Inflammatory macrophage treated with lipopolysaccharide for 4 hours (primary cell): ENCODE measurements at places on chromosomes 1 and 21.

DNA sequence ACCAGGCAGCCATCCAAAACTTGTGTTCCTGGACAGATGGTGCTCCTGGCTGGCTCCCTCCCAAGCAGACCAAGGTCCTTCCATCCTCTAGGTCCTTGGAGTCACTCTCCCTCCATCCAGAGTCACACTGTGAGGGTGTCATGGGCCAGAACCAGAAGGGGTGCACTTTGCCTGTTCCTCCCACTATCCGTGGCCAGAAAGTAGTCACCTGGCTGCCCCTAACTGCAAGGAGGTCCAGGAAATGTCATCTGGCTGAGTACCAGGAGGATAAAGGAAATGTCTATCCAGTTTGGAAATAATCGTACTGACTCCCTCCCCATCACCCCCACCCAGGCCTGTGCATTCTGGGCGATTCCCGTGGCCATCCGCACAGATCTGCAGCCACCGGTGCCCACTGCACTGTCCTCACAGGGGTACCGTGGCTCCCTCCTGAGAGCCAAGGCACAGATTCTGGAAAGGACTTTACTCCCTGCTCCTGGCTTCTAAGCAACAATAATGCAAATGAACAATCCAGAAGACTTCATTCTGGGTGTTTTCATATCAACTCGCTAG is 253.2 kb downstream of the NPHP4 start:
- DNase-seq: no peak

GRCh38 chr1:82059959-82060358 is 259.2 kb downstream of the ADGRL2 start:
- no peak for DNase-seq

DNA sequence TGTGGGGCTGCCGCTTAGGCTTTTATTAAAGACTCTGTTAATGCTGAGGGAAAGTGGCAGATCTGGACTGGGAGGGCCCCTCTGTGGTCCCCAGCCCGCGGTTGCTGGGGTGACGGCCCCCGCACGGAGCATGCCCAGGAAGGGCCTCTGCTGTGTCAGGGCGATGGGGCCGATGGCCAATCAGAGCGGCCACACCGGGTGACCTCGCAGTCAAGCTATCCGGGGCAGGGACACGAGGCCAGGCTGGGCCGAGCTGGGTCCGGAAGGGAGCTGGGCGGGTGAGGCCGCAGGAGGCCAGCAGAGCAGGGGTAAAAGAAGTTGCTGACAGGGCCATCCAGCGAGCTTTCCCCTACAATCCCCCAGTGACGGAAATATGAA is 145.1 kb downstream of the CASZ1 start:
- no peak for DNase-seq

- no peak for DNase-seq
Observed at GRCh38 chr21:45319461-45320211, 31.9 kb upstream of the POFUT2 start.

- DNase-seq: no peak
Observed at GRCh38 chr1:6918186-6918924, 133.1 kb downstream of the CAMTA1 start.

DNA sequence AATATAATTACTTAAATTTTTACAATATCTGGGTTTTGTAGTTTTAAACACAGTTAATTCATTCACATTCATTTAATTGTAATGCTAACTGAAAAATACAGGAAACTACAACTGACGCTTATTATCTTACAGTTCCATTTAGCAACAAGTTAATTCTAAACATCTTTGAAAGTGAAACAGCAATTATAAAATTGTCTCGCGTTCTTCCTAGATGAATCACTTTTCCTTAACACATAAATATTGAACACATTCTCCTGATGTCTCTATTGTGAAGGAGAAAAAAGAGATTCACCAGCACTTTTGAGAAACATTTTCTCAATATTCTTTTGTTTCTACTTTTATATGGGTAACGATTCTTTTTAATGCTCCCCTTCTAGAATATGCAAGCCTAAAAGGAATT is 6.4 kb downstream of the PTGFR start:
- DNase-seq: no peak

GRCh38 chr1:244199902-244200301 is 148.8 kb downstream of the ZBTB18 start:
- no peak for DNase-seq

DNA sequence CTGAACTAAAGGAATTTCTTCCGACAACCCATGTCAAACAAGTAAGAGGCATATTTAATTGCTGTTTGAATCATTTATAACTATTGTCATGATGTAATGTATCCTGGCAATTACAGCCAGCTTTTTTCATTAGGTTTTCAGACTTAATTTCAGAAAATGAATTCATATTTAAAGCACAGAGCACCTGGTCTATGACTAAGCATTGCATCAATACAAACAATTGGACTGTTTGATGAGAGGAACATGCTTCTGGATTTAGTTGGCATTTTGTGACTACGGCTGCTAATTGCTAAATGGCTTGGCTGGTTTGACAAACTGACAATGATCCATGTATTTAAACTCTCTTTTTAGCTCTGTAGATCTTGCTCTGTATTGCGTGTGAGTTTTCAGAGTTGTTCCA is 853.4 kb downstream of the NCAM2 start:
- no peak for DNase-seq

DNA sequence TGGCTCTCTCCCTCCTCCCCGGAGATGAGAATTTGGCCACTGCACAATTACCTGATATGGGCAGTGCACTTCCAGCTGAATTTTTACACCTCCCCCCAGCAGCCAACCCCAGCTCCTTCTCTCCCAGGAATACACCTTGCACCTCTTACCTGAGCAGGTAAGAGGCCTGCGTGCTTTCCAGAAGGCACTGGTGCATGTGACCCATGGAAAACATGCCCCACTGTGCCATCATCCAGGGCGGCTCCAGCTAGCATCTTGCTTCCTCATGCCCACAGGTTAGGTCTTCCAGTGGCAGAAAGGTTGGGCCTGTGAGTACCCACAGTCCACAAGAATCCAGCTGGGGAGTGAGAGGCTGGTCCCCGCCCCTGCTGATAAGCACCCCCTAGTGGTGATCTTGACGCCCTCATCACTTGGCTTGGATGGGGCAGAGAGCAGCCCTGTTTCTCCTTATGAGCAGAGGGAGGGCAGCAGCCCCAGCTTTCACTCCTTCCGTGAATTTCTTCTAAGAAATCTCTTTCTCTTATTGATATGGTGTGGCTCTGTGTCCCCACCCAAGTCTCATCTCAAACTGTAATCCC is 57.8 kb downstream of the EDARADD start:
- peak; percentile 47 for DNase-seq

DNA sequence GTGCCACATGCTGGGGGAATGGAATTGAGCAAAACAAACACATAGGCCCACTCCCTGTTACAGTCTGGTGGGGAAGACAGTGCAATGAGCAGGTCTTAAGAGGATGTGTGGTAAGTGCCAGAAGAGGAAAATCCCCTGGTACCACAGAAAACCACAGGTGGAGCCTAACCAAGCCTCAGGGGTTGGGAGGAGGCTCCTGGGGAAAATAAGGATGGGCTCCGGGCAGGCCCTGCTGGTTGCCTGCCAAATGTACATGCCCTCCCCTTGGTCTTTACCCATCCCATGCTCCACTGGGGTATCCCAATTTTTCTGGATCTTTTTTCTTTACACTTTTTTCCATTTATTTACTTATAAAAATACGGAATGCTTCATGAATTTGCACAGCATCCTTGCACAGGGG is 40.4 kb downstream of the ATP1A1 start:
- no peak for DNase-seq

DNA sequence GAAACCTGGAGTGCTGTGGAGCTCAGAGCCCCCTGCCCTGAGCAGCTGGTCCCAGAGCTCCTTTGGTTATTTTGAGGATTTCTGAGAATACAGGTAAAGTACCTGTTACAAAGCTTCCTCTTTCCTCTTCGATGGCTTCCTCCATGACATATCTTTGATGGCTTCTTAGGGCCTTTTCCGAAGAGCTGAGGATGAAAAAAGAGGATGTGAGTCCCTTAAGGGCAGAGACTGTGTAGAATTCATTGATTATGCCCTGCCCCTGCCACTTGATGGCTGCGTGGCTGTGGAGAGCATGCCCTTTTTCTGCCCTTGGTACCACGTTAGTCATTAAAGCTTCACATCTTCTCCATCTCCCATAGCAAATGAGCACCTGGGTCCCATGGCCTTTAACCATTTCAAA is 14.2 kb downstream of the TEX35 start:
- no peak for DNase-seq

DNA sequence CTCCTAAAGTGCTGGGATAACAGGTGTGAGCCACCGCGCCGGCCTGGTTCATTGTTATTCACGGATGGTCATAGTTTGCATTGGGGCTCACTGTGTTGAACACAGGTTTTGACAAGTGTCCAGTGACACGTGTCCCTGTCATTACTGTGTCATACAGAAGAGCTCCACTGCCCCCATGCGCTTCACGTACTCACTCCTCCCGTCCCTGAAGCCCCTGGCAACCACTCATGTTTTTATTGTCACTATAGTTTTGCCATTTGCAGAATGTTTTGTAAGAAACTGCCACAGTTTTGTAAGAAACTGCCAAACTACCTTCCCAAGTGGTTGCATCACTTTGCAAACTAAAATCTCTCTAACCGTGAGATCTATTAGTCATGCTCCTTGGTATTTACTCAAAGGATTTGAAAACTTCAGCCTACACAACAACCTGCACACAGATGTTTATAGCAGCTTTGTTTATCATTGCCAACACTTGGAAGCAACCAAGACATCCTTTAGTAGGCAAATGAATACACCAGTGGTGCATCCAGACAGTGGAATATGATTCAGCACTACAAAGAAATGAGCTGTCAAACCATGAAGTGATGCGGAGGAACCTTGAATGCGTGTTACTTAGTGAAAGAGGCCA is 163.2 kb upstream of the COL6A1 start:
- DNase-seq: peak; percentile 3

GRCh38 chr1:108817016-108817415 is 39.9 kb downstream of the AKNAD1 start:
- no peak for DNase-seq

- DNase-seq: peak; percentile 25
Observed at GRCh38 chr1:238681021-238681420, 705.3 kb upstream of the CHRM3 start.

DNA sequence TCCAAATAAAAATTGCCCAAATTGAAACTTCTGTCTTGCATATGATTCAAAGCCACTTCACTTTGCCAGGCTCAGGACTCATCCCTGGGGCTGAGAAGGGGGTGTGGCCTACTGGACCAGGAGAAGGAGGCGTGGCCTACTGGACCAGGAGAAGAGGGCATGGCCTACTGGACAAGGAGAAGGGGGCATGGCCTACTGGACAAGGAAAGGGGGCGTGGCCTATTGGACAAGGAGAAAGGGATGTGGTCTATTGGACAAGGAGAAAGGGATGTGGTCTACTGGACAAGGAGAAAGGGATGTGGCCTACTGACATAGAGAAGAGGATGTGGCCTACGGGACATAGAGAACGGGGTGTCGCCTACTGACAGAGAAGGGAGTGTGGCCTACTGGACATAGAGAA is 405.3 kb downstream of the RRAGC start:
- DNase-seq: no peak

DNA sequence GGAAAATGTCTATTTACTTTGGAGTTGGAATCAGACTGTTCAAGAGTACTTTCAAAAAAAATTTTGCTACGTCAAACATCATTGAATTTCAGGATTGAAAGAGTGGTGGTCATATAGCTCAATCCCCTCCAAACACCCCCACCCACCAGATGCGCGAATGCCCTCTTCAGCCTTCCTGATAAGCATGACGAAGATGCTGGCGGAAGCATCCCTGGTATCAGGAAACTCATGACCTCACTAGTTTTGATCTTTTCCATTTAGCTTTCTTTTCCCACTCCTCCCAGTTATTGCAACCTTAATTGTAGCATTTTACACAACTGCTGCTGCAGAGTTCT is 104.4 kb downstream of the LEPR start:
- DNase-seq: no peak

GRCh38 chr1:204882479-204882878 is 11.8 kb downstream of the NFASC start:
- no peak for DNase-seq

- no peak for DNase-seq
Observed at GRCh38 chr1:23646541-23646940, 45.1 kb upstream of the RPL11 start.

- peak; percentile 64 for DNase-seq
Observed at GRCh38 chr1:110083061-110083865, 12.8 kb upstream of the ALX3 start.

DNA sequence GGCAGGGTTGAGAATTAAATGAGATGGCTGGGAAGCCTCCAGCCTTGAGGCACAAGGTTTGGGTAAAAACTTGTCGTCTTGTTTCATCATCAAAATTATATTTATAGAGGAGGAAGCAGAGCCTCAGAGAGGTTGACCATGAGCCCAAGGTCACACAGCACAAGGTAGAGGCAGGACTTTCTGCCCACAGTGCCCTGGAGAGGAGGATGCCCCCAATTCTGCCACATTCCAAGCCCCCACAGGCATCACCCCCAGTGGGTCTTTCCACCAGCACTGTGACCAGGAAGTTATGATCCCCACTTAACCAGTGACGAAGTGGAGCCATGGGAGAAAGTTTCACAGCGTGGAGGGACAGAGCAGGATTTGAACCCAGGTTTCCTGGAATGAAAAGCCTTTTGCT is 400.0 kb downstream of the MATN1 start:
- DNase-seq: no peak

GRCh38 chr21:33315946-33316710 is 8.6 kb upstream of the IFNAR1 start:
- peak; percentile 66 for DNase-seq

DNA sequence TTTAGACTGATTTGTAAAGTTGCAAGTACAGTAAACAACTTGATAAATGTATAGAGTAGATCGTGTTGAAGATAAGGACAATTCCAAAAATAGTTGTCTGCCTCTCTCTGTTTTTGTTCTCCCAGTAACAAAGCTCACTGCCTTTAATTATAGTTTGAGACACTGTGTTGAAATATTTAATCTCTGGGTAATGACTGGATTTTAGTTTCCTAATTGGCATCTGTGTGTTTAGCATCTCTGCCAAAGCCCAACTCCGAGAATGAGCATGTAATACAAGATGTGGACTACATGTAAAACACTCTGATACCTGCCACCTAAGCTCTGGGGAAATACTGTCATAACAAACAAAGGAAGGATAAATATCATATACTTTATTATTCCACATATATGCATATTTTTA is 27.7 kb upstream of the SDE2 start:
- DNase-seq: no peak

DNA sequence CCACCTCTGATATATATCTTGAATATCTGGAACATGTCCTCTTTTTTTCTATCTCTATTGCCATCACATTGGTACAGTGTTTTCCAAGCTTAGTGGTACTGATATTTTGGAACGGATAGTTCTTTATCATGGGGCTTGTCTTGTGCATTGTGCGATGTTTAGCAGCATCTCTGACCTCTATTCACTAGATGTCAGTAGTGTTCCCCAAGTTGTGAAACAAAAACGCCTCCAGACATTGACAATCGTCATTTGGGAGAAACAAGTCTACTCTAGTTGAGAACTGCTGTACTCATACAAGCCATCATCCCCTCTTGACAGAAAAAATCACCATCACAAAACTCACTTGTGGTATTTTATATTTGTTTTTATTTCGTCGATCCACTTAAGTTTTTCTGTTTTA is 79.7 kb upstream of the CHODL start:
- DNase-seq: no peak

GRCh38 chr1:234597894-234598293 is 12.1 kb downstream of the IRF2BP2 start:
- peak; percentile 71 for DNase-seq

GRCh38 chr1:223147873-223148272 is 4.8 kb upstream of the TLR5 start:
- DNase-seq: no peak
